ENCODE measurements at places on chromosomes 2 and 18.

- no peak for DNase-seq
Observed at GRCh38 chr2:241399941-241400922, 44.1 kb downstream of the FARP2 start.

GRCh38 chr2:106644623-106645022 is 157.5 kb downstream of the CD8B2 start:
- no peak for DNase-seq

GRCh38 chr2:65264821-65265670 is 37.4 kb downstream of the ACTR2 start:
- DNase-seq = no peak

GRCh38 chr18:11801573-11801972 is 49.6 kb upstream of the CHMP1B start:
- DNase-seq = no peak

- no peak for DNase-seq
Observed at GRCh38 chr2:170339750-170340692, 162.1 kb downstream of the MYO3B start.

DNA sequence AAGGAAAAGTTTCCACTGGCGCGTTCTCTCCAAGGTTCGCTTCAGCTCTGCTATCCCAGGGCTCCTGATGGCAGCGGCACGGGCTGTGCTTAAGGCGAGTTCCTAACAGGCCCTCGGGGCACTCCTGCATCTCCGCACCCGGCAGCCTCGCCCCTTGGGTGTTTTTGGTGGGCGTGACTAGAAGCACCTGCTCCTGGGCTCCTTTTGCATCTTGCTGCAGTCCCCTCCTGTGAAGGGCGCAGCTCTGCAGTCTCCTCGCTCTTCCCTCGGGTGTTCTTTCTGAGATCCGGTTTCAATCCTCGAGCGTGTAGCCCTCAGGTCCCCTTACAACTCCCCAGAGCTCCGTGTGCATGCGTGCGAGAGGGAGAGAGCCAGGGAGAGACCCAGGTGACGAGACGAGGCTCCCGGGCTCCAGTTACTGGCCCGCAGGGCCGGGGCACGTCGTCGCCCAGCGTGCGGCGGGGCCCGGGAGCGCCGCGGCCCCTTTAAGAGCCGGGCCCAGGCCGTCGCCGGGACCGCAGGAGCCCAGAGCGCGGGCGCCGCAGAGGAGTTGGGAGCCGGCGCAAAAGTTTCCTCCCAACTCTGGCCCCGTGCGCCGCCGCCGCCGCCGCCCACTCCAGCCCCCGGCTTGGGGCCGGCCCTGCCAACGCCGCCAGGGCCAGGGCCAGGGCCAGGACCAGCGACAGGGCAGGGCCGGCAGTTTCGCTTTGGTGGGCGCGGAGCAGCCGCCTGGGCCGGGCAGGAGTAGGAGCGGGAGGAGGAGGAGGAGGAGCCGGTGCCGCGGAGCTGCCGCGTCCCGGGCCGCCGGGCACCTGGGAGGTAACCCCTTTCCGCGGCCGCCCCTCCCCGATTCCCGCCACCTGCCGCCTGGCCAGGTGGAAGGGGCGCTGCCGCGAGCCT is at the start of gene PARD3B:
Gene PARD3B (plus strand): TSS at position 515 of the 900 bp plus-strand sequence. CDS start 525 bp downstream, outside the sequence.
- DNase-seq = peak; percentile 46

GRCh38 chr2:85394976-85395375 is 15.2 kb downstream of the CAPG start:
- no peak for DNase-seq

- no peak for DNase-seq
Observed at GRCh38 chr2:239921843-239922242, 103.3 kb downstream of the NDUFA10 start.

DNA sequence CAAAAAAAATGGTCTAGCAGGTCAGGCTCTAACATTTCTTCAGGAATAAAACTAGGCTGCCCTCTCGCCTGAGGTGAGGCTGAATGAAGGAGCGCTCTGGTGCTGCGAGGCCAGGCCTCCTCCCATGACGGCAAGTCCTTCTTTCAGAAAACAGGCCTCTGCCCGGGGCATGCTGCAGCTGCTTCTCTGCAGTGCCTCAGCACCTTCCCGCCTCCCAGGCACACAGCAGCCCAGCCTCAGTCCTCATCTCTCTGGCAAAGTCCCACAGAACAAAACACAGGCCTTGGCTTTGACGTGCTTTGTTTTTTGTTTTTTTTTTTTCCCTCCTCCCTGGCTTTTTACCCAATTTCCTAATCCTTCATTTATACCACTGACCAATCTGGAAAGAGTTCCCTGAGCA is 74.8 kb downstream of the BCL11A start:
- DNase-seq = no peak

DNA sequence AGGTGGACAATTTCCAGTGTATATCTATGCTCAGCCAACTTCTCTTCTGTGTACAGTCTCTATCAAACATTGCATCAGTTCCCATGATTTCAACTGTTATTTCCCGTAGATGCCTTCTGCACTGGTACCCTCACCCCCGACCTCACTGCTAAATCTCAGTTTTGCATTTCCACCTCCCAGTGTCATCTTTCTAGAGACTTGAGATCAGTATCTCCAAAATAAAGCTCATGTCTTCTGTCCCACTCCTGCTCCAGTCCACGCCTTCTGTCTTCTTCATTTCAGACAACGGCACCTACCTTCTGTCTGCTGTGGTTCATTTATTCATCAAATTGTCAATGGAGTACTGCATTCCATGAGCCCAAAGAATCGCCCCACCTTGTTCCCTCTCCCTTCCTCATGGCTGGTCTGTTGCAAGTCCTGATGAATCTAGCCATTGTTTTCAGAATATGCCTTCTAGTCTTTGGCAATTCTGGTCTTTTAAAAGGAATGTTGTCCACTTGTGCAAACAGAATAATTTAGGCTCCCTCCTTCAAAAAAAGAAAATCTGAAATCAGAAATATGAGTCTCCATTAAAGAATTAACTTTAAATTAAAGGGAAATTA is 23.3 kb upstream of the NPAS2 start:
- DNase-seq = no peak

GRCh38 chr2:222451224-222451674 is 26.9 kb downstream of the SGPP2 start:
- no peak for DNase-seq

DNA sequence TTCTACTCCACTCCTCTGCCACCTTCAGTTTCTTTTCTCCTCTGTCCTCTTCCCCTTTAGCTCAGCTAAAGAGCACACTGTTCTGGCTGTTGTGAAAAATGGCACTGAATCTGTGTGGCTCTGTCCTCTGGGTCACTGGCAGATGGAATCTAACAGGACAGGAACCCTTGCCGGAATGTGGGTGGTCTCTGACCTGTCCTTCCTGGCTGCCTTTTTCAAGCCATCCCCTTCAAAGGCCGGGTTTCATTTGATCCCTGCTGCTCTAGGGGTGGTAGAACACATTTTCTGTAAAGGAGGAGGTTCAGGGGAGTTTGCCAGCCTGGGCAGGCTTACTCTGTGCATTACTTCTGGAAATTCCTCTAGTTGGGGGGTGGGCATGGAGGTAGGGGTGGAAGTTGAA is 29.9 kb downstream of the MTCL1 start:
- no peak for DNase-seq

GRCh38 chr2:144796164-144796563 is 276.2 kb upstream of the ZEB2 start:
- no peak for DNase-seq

DNA sequence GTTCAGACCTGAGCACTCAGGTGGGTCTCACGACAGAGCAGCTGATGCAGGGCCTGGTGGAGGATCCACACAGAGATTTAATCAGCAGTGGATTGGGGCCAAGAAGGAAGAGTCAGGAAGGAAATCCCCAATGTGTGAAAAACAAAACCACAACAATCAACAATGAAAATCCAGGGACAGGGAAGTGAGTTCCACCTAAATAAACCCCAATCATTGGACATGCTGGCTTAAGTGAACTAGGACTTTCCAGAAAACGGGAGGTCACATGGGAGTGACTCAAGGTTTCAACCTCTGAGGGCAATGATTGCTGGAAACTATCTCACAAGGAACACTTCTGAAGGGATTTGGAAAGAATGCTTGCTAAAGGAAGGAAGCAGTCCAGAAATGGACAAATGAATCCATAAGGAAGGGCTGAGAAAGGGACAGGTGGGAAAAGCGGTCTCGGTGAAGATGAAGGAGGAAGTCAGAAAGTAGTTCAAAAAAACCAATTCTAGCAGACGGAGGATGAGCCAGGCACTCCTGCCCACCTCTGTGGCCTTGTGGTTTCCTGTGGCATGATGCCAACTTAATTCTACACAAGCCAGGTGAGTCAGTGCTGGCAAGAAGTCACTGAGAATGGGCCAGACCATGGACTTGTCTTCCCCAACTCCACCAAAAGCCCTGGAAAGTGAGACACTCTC is 15.4 kb upstream of the XDH start:
- peak; percentile 63 for DNase-seq

DNA sequence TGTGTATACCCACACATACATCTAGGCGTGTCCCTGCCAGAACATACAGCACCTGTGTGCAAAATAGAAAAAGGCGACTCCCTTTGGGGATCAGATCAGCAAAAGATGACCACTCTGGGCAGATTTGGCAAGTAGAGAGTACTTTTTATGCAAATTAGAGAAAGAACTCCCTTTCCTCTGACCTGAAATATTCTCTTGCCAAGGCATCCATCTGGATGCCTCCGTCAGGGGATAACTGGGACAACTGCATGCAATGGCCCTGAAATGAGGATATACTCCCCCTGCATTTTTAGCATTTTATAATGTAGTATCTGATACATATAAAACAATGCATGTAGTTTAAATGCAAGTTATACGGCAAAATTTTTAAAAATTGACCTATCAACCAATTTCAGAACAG is 247.7 kb downstream of the ICOS start:
- DNase-seq = no peak

- DNase-seq = no peak
Observed at GRCh38 chr2:229996320-229996719, 72.4 kb downstream of the SLC16A14 start.

DNA sequence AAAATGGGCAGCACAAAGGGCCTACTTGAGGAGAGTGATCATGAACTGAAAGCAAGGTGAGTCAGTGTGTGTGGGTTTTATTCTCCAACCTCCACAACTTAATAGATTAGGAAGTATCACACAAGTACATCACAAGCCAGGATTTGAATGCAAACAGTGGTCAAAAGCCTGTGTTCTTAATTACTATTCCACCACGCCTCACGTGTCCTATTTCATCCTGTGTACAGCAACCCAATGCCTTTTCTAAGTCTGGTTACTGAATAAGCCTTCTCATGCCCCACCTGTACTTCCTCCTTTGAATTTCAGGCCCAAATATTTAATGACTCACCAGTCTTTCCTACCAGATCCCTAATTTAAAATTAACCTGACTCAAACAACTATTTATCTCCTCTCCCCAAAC is 755.7 kb upstream of the SLC8A1 start:
- DNase-seq = no peak

- no peak for DNase-seq
Observed at GRCh38 chr2:158726911-158727592, 68.1 kb upstream of the DAPL1 start.

GRCh38 chr2:46390036-46390435 is 89.3 kb upstream of the TMEM247 start:
- peak; percentile 11 for DNase-seq

- no peak for DNase-seq
Observed at GRCh38 chr2:209547726-209548125, 123.9 kb downstream of the MAP2 start.

DNA sequence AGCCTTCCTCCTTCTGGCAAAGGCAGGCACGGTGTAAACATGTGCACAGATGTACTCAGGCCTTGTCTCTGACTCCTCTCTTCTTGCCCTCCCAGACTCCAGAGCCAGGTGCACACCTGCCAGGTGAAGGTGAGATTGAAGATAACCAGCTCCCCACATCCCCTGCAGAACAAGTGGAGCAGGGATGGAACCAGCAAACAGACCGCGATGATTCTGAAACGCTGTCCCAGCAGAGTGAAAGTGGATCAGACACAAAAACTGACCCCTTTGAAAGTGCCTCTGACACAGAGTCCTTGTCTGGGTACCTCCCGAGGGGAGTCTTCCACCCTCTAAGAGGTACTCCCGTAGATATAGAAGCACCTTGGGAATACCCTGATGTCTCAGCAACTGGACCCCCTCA is 77.2 kb downstream of the ARHGEF4 start:
- no peak for DNase-seq

DNA sequence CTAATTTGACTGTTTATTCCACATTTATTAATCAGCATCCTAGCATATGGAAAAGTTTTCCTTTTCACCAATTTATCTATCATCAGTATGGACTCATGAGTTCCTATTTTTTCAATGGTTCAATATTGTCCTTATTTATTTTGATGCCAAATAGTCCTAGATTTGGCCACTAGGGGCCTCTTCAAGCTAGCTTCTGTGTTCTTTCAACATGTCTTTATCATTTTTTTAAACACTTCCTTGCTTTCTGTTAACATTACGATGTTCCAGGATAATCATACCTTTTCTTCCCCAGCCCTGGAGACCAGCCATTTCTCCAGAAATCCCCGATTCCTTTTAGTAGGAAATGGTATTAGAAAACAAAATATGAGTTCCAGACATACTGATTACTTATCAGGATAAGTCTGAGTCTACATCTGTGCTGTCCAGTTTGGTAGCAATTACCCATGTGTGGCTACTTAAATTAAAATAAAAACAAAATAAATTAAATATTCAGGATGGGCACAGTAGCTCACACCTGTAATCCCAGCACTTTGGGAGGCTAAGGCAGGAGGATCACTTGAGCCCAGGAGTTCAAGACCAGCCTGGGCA is 70.6 kb downstream of the RPE start:
- DNase-seq = no peak

DNA sequence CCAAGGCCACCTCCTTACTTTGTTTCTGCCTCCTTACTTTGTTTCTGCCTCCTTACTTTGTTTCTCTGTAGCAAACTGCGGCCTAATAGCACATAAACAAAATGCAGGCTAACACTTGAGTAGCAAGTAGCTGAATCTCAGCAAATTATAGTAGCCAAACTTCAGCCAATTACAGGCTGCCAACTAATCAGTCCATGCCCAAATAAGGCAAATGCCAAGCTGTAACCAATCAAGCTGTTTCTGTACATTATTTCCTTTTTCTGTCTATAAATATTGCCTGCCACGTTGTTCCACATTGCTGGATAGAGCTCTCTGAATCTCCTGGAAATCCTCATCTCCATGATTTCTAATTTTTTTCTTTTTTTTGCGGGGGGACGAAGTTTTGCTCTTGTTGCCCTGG is 28.7 kb upstream of the FRZB start:
- DNase-seq = no peak

DNA sequence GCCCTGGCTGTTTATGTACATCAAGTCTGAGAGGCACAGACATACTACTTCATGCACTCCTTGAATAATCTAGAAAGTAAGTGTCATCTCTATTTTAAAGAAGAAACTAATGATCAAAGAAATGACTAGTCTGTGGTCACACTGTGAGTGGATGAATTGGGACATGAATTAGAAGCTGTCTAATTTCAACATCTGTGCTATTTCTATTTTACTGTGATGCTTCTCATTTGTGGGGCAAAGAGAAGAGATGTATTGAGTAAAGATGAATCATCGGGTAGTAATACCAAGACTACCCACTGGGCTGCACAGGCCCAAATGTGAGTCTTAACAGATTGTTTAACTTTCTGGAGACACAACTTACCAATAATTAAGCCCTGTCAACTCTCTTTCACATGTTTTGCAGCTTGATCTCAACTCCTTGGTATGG is 42.4 kb upstream of the MTIF2 start:
- peak; percentile 39 for DNase-seq

GRCh38 chr18:70870292-70870691 is 581.4 kb downstream of the SOCS6 start:
- no peak for DNase-seq
